ENCODE measurements at places on chromosomes 5 and 9.

DNA sequence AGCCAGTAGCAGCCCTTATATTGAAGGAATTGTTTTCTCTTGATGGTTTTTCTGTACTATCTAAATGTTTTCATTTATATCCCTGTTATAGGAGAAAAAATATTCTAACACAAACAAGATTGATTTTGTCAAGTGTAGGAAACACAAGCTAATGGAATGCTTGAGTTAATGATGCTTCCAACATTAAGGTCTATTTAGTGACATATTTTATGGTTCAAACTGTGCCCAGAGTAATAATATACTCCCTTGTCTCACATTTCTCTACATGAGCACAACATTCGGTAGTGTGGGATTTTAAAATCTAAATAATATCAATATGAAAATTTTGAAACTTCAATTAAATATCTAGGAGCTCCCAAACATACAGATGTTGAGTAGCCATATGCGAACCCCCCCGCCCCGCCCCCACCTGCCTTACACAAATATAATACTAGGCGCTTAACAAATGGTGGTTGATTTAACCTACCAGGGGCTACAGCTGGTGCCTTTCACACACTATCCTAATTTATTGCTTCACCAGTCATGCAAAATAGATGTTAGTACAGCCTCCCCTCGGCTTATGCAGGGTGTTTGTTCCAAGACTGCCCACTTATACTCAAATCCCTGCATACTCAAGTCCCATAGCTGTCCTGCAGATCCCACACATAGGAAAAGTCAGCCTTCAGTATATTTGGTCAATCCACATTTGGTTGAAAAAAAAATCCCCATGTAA lies 124.1 kb upstream of the ACO1 start:
- no peak for DNase-seq

- DNase-seq, result no peak
These were observed 101.7 kb downstream of the CDH18 start for GRCh38 chr5:19886123-19886917.

DNA sequence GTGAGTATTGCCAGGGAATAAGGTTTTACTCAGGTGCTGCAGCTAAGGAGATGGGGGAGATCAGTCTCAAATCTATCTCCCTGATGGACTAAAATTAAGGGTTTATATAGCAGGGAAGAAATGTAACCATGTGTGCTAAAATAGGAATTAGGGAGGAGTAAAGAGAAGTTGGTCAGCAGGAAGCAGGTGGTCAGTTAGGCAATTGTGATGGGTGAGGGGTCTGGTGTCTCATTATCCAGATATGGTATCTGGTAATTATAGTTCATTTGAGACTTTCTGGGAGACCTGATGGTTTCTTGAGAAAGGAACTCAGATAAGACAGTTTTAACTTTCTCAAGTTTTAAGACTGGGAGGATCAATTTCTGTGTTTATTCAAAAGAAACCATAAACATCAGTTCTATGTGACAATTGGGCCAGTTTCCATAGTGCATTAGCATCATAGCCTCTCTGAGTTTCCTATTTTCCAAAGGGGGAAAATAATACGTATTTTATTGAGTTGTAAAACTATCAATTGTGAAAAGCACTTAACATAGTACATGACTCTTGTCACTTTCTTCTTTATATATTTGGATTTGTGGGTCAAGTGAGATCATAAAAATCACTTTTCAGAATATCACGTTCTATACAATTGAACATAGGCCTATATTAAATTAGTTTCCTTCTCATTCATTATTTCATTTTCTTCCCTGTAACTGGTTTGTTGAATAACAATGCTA lies 115.9 kb downstream of the ZSWIM6 start:
- DNase-seq, result no peak

DNA sequence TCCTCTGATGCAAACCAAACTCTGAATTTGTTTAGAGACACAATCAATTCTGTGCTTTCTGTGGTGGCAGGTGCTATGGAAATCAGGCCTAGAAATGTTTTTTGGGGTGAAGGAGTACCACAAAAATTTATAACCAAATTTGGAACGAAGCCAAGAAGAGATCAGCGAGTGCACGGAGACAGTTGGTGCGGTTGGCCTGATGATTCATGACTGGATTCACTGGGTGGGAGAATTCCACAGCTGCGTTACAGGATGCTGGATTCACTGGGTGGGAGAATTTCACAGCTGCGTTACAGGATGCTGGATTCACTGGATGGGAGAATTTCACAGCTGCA lies 135.6 kb upstream of the IRX4 start:
- no peak for DNase-seq

DNA sequence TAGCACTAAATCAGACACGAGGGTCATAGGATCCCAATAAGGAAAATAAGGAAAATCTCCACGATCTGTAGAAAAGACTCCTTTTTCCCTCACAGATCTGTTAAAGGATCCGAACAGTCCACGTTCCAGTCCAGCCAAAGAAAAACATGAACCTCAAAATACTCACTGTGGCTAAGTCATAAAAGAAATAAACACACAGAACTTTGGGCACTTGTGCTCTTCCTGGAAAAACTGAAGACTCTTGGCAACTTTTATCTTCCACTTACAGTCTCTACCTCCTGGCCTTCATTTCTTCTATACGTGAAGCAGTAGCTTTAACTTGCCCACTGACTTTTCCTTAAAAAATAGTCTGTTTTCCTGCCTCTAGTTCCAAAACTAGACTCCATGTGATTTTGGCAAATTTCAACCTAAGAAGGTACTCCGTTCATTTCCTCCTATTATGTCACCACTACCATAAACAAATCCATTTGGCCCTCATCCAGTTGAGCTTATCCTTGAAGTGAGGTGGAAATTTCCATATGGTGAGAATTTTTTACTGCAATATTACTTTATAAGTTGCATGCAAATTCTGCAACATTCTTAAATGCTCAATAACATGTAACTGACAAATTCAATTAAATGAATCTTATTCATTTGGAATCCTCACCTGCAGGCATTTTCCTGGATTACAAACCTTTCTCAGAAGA lies 5.3 kb upstream of the LHFPL2 start:
- no peak for DNase-seq

GRCh38 chr5:40017135-40017534 lies 592.4 kb upstream of the DAB2 start:
- no peak for DNase-seq

GRCh38 chr5:19885040-19885824 lies 102.8 kb downstream of the CDH18 start:
- no peak for DNase-seq

DNA sequence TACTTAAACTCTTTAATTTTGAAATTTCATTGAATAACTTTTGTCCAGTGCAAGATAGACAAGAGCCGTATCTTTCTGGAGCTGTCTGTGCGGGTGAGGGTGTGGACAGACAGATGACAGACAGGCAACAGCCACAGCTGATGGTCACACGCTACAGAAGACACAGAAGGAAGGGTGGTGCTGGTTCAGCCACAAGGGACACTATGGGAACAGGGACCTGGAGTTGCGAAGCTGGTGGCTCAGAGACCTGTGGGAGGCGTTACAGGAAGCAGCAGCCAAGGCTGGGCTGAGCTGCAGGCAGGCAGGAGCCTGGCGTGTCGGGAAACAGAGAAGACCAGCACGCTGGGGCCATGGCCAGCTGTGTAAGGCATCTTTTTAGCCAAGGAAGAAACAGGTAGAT lies 104.4 kb downstream of the WNK2 start:
- no peak for DNase-seq

DNA sequence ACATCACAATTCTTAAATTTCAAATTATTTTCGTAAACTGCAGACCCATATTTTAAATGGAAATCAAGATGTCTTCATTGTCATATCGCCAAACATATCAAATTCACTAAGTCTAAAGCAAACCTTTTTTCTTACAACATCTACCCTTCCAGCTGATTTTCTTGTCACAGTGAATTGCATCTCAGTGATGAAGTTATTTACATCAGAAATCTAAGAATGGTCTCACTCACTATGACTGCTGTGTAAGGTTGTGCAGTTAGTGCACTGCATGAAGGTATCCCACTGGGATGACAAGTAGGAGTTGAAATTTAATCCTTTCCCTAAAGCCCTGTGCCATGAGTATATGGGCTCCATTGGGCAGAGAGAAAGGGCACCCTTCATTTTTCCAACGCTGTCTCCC lies 399.4 kb upstream of the ITGA1 start:
- DNase-seq, result no peak

- no peak for DNase-seq
These were observed 3.1 kb downstream of the CLTB start for GRCh38 chr5:176413255-176413565.

DNA sequence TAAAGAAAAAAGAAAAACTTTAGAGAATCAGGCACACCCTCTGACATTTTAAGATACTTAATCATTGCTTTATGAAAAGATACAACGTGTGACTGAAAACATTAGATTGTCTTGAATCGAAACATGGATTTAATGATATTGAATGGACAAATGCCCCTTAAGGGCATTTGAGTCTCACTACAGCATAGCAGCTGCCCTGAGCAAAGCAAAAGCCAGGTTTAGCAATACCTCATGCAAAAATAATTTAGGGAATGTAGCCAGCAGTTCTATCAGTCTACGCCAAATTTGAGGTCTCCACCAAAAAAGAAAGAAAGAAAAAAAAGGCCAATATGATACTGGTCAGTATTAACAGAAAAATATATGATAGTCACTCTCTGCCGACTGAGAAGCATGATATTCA lies 56.6 kb upstream of the LMNB1 start:
- DNase-seq, result no peak

DNA sequence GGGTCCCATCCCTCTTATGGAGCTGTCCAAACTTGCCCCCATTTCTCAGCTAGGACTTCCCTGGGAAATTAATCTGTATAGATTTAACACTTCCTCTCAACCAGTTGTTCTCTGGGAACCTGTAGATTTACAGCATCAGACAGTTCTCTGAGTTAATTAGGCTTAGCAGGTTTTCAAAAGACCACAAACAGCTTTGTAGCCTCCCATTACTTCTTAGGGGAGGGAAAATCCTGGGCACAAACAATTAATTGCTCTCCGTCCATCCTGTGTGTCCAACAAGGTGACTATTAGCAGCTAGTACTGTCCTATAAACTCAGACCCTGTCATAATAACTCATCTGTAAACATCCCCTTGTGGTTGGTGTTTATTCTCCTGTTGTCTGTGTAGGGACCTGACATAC lies 197.9 kb downstream of the GOLPH3 start:
- DNase-seq, result no peak

GRCh38 chr9:96871176-96871575 lies 16.9 kb upstream of the ZNF782 start:
- no peak for DNase-seq

DNA sequence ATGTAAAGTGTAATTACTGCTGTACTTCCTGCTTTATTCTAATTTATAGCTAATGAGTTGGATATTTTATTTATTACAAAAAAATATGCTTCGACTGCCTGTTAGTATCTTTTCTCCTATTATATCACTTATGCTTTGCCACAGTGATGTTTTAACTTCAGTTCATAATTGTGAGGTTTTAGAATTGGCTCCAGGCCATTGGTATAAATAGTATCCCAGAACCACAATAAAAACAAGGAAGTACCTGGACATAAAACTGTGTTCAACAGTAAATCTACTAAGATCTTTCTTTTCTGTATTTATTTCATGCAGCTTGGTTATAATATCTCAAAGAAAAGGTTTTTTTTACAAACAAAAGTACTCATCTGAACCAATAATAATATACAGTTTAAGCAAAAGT lies 354.3 kb upstream of the CDH9 start:
- no peak for DNase-seq

DNA sequence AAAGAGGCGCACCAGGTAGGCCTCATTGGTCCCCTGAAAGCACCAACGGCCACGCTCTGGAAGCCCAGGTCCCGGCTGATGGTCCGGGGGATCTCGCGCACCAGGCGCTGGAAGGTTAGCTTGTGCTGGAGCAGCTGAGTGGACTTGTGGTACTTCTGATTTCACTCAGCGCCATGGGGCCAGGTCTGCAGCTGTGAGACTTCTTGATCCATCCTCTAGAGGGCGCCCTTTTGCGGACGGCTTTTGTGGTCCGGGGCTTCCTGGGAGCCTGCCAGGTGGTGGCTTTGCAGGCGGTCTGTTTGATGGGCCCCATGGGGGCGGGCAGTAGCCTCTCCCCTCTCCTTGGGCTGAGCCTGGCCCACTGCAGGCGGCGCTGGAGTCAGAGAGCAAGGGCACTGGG lies 10.4 kb downstream of the TAF11L12 start:
- no peak for DNase-seq

- no peak for DNase-seq
These were observed 237.0 kb upstream of the GRAMD2B start for GRCh38 chr5:126186210-126186609.

DNA sequence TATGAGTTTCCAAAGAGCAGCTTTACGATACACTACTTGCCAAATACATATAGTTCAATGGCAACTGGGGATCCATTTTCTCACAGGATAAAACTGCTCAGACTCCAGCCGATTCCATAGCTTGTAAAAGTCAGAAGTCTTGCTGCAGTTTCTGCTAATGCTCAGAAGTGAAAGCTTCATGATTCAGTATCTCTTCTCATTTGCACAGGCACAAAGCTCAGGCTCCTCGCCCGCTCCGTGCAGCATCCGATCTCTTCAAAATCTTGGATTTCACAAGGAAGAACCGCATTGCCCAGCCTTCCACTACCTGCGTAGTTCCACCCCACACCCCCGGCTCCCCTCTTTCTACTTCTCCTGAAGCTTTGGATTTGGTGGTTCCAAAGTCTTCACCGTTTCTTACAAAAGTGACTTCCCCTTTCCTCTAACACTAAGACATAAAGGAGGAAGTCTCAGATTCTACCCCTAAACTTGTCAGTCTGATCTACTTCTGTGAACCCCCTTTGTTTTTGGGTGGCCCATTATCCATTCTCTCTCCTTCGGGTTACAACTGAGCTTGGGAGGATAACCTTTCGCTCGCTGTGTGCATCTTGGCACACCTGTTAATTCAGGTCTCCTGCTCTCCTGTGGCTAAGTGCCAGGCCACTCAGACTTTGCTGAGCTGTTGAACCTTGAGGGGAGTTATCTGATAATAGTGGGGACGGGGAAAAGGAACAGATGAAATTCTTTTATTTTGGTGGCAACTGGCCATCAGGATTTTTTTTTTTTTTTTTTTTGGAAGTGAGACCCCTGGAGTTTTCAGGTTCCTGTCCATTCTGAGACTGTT lies 194.1 kb downstream of the GNA14 start:
- no peak for DNase-seq

GRCh38 chr5:113075019-113075418 lies 98.4 kb downstream of the DCP2 start:
- DNase-seq, result no peak

GRCh38 chr5:38739011-38739704 lies 106.7 kb upstream of the OSMR start:
- no peak for DNase-seq

DNA sequence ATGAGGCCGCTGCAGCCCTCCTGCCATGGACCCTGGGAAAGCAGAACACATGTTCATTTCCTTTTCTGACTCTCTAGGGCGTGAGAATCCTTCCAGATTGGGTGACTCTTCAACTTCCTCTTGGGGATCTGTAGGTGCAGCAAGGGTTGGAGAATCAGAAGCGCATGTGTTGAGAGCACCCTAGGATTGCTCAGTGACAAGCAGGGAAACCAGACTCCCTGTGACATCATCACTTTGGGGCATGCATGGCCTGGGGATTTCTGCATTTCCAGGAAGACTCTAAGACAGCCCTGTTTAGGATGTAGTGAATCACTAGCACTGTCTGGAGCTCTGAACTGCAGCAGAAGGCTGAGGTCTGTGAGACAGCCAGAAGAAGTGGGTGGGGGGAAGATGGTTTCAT lies 15.1 kb upstream of the LCP2 start:
- DNase-seq, result no peak
